ENCODE measurements at places on chromosomes 11 and 22. TPM values are rescaled to one million over a fixed set of nuclear protein-coding genes. Genes with fewer than 3 reads are reported as not detected.

USP35 gene
- 32.2 TPM for total RNA-seq

MIAT gene
- 0.72 TPM for total RNA-seq

FAM83F gene
- total RNA-seq = not detected

PRR14L gene
- 28.5 TPM for total RNA-seq

CCDC134 gene
- 5.7 TPM for total RNA-seq

SHANK2 gene
- total RNA-seq = 4.9 TPM

PACSIN2 gene
- total RNA-seq = 48.3 TPM

MYBPC3 gene
- not detected for total RNA-seq

GRM5 gene
- not detected for total RNA-seq

QSER1 gene
- 18.8 TPM for total RNA-seq

BEST1 gene
- 3.4 TPM for total RNA-seq

BLID gene
- total RNA-seq = 30.6 TPM

MS4A6E gene
- total RNA-seq = not detected

SIRT3 gene
- total RNA-seq = 4.2 TPM

KDM4E gene
- total RNA-seq = not detected

OOSP4A gene
- total RNA-seq = not detected

LINC01488 gene
- not detected for total RNA-seq

C11orf97 gene
- not detected for total RNA-seq
